ENCODE measurements at places on chromosomes 6 and 20.

GRCh38 chr6:133889557-133890403 lies 867 bp downstream of the TCF21 start:
- DNase-seq = no peak

GRCh38 chr20:4883546-4883945 lies 117.8 kb downstream of the SLC23A2 start:
- no peak for DNase-seq

- no peak for DNase-seq
Observed at GRCh38 chr20:2446845-2447244, 23.7 kb downstream of the SNRPB start.

DNA sequence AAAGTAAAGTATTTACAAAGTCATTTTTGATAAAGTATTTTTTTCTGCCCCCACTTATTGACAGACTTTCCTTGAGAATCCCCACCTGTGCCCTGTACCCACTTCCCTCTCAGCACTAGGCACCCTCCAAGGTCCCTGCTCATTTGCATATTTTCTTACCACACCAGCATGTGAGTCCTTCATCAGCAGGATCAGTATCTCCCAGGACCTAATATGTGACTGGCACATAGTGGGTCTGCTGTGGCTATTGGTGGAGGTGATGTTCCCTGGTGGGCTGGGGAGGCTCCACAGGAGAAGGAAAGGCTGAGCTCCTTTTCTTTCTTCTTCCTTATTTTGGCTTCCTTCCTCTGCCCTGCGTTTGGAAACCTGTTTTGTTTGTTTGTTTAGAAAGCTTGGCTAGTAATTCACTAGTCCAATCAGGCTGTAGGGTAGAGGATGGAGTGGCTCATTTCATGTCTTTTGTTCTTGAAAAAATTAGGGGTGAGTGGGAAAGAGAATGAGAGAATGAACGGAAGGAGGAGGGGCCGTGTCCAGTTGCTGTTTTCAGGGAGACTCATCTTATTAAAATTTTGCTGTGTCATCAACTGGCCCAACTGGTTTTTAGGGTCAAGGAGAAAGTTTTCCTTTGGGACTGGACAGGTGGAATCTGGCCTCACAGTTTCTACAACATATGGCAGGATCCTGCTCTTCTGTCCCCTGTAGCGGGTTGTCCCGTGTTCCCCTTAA lies 2.8 kb upstream of the RNF24 start:
- no peak for DNase-seq

DNA sequence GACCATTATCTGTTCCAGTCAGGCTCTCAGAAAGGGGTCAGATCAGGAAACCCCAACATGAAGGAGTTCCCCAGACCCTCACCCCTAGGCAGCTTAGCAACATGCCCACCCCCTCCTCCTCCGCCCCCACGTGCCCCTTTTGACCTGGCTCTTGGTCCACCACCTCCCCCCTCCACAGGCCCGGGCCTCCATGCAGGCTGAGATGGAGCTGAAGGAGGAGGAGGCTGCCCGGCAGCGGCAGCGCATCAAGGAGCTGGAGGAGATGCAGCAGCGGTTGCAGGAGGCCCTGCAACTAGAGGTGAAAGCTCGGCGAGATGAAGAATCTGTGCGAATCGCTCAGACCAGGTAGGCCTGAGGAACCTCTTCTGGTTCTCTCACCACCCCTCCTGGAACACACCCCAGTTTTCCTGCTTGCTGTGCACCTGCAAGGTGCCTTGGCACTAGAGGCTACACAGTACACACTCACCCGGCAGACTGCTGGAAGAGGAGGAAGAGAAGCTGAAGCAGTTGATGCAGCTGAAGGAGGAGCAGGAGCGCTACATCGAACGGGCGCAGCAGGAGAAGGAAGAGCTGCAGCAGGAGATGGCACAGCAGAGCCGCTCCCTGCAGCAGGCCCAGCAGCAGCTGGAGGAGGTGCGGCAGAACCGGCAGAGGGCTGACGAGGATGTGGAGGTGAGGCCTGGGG lies 21.9 kb downstream of the DEF6 start:
- no peak for DNase-seq

DNA sequence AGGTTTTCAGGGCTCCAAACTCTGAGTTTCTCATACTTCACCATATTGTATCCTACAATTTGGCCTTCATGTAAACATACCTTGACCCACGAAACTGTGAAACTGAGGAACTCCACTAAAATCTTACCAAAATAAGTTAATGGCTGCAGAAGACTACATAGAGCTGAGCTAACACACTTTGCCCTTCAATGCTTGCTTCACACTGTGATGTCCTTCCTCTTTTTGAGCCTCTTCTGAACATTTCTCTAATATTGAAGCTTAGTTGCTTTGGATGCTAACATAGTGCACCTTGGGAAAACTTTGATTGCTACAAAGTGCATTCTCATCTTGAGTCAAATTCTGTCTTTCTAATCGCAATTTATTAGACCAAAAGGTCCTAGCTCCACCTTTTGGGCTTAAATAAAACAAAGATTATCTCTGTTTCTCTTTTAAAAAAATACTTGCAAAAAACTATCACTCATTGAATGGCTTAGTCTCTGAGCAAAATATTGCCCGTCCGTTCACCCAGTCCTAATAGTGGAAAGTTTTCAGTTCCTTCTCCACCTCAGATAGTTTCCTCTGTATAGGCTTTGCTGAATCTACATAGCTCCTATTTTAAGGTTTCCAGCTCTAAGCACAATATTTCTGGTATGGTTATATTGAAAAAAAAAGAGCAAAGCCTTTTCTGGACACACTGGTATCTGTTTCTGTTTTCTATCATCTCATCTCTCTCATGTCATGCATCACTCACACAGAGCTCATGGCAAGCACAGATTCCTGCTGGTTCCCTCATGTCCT lies 494.6 kb downstream of the RFPL4B start:
- no peak for DNase-seq

- DNase-seq = no peak
Observed at GRCh38 chr6:81763968-81764367, 11.5 kb upstream of the TENT5A start.

- DNase-seq = no peak
Observed at GRCh38 chr20:23290761-23291574, 59.6 kb upstream of the NXT1 start.

GRCh38 chr6:164409309-164410009 lies 899.9 kb downstream of the C6orf118 start:
- no peak for DNase-seq

DNA sequence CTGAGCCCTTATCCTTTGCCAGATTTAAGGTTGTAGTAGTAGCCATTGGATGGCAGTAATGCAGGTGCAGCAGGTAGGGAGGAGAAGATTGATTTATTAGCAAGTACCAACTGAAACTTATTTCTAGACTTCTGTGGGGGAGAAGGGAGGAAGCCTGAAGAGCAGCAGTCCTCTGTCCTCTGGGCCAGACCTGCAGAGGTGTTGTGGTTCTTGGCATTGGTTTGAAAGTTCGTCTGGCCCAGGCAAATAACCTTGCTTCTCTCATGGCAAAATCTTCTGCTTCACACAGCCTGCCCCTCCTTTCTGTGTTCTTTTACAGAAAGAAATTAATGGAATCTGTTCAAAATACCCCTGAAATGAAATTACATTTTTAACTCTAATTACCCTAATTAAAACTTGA lies 24.5 kb downstream of the RALY start:
- DNase-seq = no peak

DNA sequence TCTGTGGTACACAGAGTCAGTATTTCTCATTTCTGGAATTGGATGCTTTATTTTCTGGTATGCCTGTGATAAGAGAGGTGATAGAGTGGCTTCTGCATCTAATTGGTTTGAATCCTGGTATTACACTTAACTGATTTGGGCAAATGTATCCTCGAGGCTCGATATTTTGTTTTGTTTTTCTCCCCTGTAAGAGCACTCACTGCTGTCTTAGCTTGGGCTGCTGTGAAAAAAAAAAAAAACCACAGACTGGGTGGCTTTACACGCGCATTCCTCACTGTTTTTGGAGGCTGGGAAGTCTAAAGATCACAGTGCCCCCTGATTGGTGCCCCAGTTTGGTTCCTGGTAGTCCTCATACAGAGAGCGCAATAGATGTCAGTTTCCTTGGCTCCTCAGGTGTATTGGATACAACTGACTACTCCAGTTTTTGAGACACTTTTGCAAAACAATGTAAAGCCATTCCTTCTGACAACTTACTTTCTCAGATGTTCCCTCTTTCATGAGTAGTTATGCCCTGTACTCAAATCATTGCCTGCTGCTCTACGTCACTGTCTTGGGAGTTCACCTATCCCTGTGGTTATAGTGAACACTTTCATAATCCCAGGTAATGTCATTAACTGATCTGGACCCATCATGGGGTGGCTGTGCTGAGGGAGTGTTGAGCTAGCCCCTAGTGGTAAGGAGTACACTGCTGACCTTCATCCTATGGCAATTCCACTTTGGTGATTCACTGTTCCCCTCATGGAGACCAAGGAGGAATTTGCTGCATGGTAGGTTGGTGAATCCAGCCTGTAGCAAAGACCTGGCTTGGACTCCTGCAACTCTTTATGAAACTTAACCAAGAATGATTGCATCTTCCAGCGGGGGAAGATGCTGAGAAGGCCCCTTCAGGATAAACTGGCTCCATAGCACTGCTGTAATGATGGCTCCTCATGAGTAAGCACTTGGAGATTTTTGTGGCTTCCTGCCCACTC lies 3.5 kb upstream of the ACAT2 start:
- DNase-seq = no peak

GRCh38 chr6:132725947-132726607 lies 12.2 kb upstream of the VNN1 start:
- no peak for DNase-seq

DNA sequence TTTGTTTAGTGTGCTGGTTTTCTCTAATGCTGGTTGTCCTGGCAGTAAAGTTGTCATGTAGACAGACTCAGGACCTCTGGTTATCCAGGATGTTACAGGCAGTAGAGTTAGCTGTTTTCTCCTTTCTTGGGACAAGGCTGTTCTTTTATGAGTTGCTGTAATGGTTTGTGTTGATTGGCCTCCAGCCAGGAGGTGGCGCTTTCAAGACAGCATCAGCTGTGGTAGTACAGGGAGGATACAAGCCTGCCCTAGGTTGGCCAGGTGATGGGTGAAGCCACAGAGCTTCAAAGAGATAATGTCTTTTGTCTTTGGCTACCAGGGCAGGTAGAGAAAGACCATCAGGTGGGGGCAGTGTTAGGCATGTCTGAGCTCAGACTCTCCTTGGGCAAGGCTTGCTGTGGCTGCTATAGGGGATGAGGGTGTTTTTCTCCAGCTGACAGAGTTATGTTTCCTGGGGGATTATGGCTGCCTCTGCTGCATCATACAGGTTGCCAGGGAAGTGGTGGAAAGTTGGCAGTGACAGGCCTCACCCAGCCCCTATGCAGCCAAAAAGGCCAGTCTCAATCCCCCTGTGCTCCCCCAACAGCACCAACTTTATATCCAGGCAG lies 127.2 kb upstream of the TAB2 start:
- no peak for DNase-seq

GRCh38 chr6:52217761-52218160 lies 26.5 kb downstream of the IL17F start:
- no peak for DNase-seq

- DNase-seq = no peak
Observed at GRCh38 chr6:166852451-166852975, 103.8 kb downstream of the RNASET2 start.

GRCh38 chr6:169620171-169621130 lies 81.4 kb downstream of the WDR27 start:
- no peak for DNase-seq

GRCh38 chr20:2873747-2874041 lies 413 bp downstream of the PTPRA start:
- peak; percentile 37 for DNase-seq

DNA sequence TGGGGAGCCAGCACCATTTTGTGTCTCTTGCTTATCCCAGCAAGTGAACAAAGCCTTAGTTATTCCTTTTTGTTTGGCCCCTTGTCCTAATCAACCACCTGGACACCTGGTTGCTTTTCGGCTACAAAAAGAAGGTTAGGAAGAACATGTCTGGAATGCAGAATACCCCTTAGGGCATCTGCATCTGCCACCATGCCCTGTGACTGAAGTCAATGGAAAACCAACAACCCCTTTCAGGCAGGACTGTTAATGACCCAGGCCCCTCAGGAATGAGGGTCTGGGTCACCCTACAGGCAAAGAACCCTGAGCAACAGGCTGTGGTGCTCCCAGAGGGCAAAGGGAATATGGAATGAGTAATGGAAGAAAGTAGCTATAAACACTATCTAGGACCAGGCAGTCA lies 78.5 kb downstream of the PDE10A start:
- DNase-seq = no peak

DNA sequence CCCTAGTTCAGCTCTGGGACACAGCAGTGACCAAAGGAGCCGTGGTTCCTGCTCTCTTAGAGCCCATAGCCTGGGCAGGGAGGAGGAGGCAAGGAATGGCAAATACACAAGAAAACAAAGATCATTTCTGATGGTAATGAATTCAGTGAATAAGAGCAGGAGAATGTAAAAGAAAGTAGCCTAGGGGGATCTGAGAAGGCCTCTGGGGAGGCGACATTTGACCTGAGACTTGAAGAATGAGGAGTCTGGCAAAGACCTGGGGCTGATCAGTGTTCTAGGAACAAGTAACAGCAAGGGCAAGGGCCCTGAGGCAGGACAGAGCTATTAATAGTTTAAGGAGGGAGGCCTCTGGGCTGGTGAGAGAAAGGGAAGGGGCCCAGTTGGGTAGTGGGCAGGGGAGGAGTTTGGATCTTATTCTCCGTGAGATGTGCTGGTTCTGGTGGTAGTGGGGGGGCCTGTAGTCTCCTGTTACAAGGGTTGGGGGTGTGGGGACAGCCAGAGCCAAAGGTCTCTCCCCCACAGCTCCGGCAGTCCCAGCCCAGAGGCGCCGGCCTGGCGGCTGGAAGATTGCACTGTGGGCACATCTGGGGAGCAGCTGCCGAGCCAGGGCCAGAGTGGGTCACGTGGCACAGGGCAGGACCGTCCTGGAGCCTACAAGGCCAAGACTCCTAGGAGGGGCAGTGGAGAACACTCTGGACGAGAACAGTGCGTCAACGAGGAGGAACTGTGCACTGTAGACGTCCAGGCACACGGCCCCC lies 9.3 kb upstream of the ID1 start:
- no peak for DNase-seq

- no peak for DNase-seq
Observed at GRCh38 chr6:112286500-112287144, 32.3 kb upstream of the LAMA4 start.

DNA sequence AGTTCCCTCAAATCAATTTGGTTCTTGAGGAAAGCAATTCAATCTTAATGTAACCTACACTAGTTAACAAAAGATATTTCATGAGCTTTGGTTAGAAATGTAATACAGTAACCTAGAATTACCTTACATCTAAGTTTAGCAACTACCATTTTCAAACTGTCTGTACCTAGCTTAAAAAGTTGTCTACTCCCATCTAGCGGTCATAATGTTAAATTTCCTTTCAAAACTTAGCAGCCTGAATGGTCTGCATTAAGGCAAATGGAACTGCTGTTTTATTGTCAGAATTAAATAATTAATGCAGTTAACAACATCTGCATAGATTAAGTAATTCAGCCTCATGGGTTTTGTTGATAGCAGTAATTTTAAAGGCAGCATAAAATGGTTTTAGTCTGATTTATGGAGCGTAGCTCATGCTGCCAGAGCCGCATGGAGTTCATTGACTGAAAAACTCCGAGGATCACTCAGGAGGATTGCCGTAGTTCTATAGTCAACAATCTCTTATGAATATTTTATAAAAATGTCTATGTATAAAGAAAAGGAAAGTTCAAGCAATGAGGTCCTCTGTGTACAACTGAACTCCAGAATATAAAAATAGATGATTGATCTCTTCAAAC lies 485.4 kb upstream of the MANEA start:
- DNase-seq = no peak

GRCh38 chr6:151317103-151317994 lies 74.0 kb downstream of the ZBTB2 start:
- no peak for DNase-seq

- no peak for DNase-seq
Observed at GRCh38 chr20:43320536-43320935, 130.8 kb upstream of the PTPRT start.
